ENCODE measurements at places on chromosomes 2 and 18.

DNA sequence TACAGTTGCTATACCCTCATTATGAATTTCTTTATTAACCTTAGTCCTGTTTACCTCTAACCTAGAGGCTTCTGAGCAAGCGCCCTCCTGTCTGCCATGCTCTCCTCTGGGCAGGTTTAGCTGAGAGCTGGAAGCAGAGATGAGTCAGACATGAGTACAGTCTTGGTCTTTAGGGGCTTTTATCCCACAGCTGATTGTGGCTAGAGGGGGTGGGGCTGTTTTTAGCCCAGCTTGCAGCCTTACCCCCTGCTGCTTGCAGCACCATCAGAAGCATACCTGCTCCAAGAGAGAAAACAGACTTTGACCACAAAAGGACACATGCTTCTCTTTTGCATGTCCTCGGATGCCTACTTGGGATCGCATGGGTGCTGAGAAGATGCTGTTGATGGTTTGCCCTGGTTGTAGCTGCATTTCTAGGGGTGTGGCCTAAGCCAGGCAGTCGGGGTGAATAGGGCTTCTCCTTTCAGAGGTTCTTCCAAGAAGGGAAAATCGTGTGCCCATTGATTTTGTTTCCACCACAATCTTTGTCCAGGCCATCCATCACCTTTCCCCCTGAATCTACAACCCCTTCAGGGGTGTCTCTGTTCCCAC is 115.0 kb upstream of the LGALSL start:
- DNase-seq: no peak

DNA sequence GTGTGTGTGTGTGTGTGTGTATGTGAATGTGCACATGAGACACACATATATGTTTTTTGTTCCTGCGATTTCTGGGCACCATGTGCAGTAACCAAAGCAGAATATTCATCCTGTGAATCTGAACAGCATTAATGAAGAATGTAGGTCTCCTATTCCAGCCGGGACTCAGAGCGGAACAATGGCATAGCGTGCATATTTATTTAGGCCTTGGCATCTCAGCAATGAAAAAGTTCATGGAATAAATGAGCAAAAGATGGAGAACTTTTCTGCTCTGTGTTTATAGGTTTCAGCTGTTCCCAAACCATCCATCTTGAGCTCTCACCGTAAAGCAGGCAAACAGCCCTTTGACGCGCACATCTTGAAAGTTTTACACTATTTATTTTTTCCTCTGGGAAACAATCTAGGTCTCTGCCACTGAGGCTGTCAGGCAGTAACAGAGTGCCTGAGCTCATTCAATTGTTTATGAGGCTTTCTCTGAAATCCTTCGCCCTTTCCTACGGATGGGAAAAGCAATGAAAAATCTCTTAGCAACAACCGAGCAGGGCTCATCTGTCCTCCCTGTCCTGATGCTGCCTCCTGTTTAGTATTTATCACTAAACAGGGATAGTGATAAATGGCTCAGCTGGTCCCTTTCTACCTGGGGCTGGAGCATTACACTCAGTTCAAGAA is 146.2 kb upstream of the MSH6 start:
- no peak for DNase-seq

GRCh38 chr2:9614562-9614961 is 16.2 kb downstream of the YWHAQ start:
- no peak for DNase-seq

DNA sequence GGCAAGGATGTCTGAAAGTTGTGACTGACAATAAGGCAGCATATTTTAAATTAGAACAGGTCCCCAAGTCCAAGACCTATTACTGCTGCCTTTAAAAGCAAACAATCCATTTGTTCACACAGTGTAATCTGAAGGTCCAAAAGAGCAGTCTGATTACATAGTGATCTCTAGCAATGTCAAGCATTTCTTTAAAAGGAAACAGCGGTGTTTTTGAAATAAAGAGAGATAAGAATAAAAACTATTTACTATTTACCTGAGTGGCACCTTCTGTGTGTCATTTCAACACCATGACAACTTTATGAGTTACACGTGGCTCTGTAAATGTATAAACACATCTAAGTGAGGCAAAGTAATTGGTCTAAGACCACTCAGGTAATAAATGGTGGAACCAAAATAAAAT is 1009.9 kb upstream of the CNTNAP5 start:
- no peak for DNase-seq

DNA sequence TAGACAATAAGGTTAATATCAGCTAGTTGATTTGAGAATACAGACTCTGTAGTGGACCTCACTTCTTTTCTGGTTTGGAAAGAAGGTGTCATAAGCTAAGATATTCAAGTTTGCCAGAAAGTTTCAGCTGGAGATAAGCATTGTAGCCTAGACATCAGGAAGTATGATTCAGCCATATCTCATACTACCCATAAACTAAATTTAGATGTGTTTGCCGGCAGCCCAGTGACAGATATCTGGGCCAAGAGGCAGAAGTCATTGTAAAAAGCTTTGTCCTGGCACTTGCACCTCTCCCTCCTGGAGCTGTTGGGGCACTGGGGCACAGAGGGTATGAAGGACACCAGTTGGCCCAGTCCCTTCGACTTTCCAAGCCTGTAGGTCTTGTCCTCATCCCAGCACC is 128.0 kb downstream of the EPHA4 start:
- peak; percentile 12 for DNase-seq

- DNase-seq: no peak
These were observed 71.4 kb downstream of the NXPH2 start for GRCh38 chr2:138708682-138709241.

- DNase-seq: no peak
These were observed 42.2 kb downstream of the MFSD6 start for GRCh38 chr2:190450363-190450762.

GRCh38 chr2:112957511-112957910 is 20.3 kb upstream of the IL36G start:
- no peak for DNase-seq

DNA sequence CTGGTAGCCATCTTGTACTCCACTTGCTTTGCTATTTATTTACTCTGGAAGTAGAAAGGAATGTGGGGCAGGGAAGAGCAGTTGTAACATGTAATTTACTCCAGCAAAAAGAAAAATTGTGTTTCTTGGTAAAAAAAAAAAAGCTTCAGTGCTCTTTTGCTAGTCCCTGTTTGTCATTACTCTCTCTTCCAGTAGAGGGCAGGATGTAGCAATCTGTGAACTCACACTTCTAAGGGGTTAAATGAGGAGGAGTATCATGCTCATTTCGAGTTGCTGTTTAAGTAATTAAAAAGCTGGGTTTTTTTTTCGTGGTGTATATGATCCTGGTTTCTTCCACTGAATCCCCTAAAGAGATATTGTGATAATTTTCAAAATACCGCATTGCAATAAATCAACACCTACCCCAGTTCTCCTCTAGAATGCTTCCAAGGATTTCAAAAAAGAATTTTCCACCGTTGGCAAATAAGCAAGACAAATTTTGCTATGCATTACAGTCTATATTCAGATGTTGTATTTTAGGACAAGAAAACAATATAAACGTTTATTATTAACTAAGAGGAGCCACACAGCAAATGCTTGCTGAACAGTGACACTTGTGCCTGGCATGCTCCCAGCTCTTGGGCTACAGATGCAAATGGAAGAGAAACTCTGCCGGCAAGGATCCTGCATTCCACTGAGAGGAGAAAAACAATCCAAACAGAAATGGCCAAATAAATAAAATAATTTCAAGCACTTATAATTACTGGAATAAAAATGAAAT is 261.6 kb downstream of the ASXL3 start:
- peak; percentile 4 for DNase-seq

- DNase-seq: no peak
These were observed 3.6 kb upstream of the PTPN18 start for GRCh38 chr2:130352237-130352636.

- DNase-seq: no peak
These were observed 470.4 kb upstream of the ACVR2A start for GRCh38 chr2:147374423-147374811.

DNA sequence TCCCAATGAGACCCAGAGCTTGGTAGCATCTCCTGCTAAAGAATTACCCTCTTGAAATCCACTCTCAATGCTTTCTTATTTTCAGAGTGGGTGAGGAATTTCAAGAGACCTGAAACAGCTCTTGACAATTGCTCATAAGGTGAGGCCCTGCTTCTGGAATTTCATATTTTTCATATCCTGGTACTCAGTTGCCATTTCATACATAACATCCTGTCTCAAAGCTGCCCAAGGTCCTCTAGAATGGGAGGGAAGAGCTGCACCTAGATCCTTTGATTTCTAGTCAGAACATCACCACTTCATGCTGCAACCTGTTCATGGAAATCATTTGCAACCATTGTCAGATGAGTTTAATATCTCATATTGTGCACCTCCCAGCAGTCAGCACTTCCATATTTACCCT is 404.8 kb upstream of the GALNT5 start:
- no peak for DNase-seq

- no peak for DNase-seq
These were observed 23.7 kb upstream of the MMADHC start for GRCh38 chr2:149611100-149611820.

GRCh38 chr2:164430166-164430783 is 191.0 kb downstream of the GRB14 start:
- DNase-seq: peak; percentile 23

- DNase-seq: no peak
These were observed 42.4 kb downstream of the RBBP8 start for GRCh38 chr18:22975508-22975907.

GRCh38 chr2:170227507-170227947 is 49.6 kb downstream of the MYO3B start:
- no peak for DNase-seq

DNA sequence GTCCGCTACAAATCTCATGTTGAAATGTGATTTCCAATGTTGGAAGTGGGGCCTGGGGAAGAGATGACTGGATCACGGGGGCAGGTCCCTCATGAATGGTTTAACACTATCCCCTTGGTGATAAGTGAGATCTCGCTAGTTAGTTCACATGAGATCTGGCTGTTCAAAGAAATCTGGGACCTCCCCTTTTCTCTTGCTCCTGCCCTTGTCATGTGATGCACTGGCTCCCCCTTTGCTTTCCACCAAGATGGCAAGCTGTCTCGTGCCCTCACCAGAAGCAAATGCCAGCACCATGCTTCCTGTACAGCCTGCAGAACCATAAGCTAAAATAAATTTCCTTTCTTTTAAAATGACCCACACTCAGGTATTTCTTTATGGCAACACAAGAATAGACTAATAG is 57.3 kb upstream of the C2orf15 start:
- no peak for DNase-seq

- DNase-seq: no peak
These were observed 136.2 kb downstream of the WDSUB1 start for GRCh38 chr2:159150280-159150746.

GRCh38 chr2:54459037-54459441 is 2.9 kb downstream of the SPTBN1 start:
- no peak for DNase-seq

GRCh38 chr18:21456428-21457178 is 143.9 kb downstream of the ESCO1 start:
- no peak for DNase-seq

DNA sequence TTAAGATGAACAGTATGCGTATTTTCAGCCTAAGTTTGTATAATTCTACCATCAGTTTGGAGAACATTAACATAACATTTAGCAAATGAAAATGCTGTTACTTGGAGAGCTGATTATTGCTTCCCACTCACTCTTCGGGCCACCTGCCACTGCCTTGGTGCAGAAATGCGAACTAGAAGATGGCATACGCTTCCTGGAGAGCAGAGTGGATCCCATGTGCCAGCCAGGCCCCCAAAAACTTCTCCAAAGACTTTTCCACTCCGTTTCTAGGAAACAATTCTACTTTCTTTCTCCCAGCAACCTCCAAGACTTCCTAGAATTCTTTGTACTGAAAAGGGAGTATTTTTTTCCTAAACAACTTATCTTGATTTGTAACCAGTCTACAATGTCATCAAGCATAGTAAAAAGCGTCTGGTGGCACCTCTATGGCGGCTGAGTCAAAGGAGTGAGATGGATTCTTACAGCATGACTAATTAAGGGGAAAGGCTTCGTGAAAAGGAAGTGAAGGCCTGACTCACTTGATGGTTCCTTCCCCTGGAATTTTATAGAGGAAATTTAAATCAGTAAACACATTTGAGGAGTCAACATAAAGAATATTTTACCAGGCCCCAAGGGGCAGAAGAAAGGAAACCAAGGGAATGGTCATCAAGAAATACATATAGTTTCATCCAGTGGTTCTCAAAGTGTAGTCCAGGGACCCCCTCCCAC is 36.6 kb downstream of the FEZ2 start:
- peak; percentile 88 for DNase-seq

DNA sequence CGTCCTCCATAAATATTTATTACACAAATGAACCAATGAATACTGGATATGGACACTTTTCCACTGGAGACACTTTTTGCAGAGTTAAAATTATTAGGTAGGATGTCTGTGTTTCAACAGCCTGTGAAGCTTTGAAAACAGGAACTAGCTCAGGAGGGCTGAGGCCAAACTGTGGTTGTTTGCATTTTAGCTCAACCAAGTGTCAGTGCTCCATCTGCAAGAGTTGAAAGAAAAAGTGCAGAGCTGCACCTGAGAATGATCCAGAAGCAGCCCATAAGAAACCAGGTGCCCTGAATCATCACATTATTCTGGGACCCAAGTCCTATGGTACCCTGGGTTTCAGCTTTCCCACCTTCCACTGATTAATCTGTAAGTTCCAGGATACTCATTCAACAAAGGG is 180.4 kb downstream of the TRIB2 start:
- no peak for DNase-seq

DNA sequence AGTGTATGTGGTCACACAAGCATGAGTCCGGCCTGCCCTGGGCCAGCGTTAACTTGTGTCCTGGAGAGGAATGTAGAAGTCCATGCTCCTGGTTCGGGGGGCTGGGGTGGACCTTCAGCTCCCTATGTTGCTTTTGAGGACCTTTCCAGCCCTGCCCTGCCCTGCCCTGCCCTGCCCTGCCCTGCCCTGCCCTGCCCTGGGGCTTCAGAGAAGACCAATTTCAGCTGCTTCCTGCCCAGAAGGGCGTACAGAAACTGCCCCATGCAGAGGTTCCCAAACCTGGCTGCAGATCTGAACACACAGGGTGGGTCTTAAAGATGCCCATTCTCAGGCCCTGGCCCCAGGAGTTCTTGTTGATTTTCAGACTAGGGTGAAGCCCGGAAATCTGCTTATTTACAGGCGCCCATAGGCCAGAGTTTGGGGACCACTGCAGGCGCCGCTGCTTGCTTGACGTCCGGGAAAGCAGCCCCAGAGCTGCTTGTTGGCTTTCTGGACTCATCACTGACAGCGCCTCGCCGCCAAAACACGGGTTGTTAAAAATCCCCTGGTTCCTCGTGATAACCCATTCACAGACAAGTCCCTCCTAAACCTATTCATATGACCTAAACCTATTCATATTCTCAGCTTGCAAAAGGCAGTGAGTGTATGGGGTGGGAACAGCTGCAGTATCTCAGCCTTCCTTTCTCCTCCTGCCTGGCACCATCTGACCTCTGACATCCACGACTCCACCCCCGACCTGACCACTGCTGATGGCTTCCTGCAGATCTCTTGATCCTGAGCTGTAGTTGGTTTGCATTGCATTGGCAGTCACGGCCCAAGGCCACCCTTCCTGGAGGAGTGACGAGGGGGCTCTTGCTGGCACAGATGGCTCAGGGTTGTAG is 198.3 kb downstream of the GLI2 start:
- DNase-seq: no peak

DNA sequence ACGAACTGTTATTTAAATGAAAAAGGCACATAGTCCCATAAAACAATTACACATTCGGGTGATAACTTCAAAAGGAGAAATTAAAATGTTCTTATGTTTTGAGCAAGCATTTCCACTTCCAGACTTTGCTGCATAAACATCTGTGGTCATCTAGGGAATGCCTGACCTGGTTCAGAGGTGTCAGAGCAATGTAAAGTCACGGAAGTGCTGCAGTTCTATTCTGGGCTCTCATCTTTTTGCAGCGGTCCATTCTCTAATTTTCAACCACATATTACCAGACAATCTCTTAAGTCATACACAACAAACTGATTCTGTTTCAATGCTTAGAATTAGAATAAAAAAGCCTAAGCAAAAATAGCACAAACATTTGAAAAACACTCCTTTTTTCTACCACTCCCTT is 22.0 kb upstream of the PTH2R start:
- no peak for DNase-seq

Measured in HCT116 (cell line).